ENCODE measurements at places on chromosomes 5 and 9.
A peak's percentile ranks its signal among the peaks of the same experiment; 100 is the strongest.

DNA sequence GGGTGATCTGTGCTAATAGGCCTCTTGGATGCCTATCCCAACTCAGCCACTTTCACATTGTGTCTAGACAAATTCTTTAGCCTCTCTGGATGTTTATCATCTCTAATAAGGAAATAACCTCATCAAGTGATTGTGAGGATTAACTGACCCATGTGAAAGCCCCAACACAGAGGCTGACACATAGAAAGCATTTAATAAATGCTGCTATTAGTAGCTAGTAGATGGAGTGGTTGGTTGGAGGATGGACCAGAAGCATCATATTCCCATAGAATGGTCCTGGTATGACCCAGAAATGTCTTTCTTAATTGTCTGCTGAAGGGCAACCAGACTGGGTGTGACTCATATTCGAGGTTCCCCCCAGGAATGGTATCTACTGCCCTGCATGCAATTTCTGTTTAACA lies 124.4 kb downstream of the PIK3R1 start:
- peak; percentile 36 for DNase-seq

DNA sequence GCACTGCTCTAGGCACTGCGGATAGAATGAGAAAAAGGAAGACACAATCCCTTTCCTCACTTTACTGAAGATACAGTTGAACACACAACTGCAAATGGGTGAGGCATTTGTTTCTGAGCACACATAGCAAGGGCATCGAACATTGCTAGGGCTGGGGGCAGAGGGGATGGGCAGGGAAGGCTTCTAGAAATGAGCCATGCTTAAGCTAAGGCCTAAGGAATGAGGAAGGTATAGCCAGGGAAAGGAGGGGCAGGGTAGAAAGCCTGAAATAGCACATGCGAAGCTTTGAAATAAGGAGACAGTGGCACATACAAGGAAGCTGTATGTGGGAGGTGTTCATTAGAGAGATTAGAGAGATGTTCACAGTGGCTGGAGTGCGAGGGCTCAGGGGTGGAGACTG lies 92.7 kb downstream of the KIF4B start:
- DNase-seq = no peak

DNA sequence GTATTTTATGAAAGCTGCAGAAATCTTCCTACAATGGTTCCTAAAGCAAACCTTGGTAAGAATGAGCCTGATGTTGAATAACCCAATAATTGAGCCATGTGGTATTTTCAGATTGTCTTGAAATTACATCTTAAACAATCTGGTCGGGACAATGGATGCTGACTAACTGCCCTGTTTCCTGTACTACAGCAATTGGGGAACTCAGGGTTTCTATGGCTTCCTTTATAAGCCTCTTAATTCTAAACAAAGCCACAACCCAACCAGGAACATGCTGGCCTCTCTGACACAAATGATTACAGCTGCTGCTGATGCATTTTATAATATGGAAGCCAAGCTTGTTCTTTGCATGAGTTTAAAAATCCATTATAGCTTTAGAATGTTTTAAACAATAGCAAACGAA lies 30.2 kb downstream of the PTPN3 start:
- DNase-seq = peak; percentile 69

GRCh38 chr5:76807296-76807695 lies 11.5 kb upstream of the F2RL1 start:
- DNase-seq = peak; percentile 82

DNA sequence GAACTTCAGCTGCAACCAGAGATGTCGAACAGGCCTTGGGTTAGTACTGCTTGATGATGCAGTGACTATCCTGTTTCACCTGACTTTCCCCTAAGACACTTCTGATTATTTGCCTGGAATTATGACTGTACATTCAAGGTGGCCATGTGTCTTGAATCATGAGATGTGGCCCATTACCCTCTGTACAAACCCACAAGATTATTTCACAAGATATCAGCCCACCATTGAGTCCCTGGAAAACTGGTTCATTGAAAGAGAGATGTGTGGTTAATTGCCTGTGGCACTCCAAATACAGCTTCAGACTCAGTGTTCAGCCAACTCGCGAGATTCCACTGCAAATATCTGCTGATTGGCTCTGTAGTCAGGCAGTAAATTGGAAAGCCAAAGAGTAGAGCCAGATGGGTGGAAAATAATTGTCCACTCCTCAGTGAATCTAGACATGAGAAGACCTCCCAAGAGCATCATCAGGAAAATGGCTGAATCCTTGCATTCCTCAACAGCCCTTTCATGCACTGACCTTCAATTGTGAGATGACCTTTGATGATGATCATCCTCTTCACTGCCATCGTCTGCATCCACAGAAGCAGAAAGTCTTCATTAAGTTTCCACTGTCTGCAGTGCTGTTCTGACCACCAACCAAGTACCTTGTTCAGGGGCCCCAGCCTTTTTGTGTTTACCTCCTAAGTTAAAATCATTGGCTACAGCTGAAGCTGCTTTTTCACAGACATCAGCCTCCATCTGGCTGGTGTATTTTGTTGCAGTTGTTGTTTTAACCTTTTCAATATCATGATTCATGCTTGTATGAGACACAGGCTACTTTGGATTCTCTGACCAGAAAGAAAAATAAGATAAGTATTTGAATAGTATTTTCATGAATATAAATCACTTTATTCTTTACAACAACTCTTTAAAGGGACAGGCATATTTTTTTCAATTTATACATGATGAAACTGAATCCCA lies 75.2 kb downstream of the ESM1 start:
- DNase-seq = peak; percentile 53

GRCh38 chr5:157475432-157475831 lies 15.4 kb downstream of the NIPAL4 start:
- DNase-seq = no peak

DNA sequence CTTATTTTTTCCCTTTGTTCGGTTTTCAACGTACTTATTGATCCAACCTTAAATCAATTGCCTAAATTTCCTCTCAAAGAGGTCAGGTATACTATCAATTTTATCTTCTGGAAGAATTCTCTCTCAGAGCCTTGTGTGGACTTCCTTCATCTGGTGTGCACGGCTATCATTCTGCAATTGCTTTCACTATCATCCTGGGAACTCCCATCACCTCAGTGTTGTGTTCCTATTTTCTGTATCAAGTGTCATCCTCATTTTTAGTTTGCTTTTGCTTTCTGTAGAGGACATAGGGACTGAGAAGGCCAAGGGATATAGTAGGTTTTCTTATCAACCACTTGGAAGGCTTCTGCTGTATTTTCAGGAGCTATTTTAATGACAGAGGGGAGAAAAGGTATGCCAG lies 11.3 kb downstream of the STOM start:
- DNase-seq = no peak

DNA sequence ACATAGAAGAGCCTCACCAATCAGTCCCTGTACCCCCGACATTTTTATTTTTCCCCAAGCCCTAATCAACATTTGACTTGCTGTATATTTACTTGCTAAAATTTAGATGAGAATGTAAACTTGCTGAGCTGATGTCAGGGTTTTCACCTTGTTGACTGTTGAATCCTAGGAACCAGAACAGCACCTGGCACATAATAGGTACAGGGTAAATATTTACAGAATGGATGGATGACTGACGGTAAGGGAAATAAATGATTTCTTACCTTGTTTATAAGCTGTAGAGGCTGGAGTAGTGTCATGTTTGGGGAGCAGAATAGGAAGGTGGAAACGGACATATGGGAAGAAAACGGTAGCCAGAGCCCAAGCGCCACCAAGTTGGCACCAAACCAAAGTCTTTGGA lies 107.0 kb upstream of the NUDT12 start:
- no peak for DNase-seq

- no peak for DNase-seq
Observed at GRCh38 chr5:4050203-4050602, 454.6 kb downstream of the IRX1 start.

- no peak for DNase-seq
Observed at GRCh38 chr5:148830211-148830610, 3.8 kb downstream of the ADRB2 start.

- DNase-seq = no peak
Observed at GRCh38 chr9:80009204-80009603, 437.4 kb downstream of the TLE4 start.

DNA sequence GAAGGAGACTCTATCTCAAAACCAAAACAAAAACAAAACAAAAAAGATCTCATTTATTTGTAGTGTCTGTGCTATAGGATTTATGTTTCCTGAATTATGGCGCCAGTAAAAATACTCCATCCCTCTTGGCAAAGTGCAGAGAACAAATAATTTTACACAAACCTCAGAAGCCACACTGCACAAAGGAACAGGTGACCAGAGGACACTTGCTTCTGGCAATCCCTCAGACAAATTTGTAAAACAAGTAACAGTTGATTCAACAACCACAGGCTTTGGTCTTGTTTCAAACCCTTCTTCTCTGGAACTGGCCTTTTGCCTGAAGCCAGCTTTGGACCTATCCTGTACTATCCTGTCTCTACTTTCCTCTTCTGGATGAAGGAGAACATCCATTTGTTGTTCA lies 502.1 kb downstream of the DMAC1 start:
- no peak for DNase-seq

GRCh38 chr5:178869577-178869976 lies 9.8 kb downstream of the ZNF354B start:
- DNase-seq = peak; percentile 75

GRCh38 chr5:133918316-133918715 lies 50.1 kb downstream of the C5orf15 start:
- DNase-seq = no peak
